ENCODE measurements at places on chromosomes 4 and X.

- no peak for DNase-seq
Observed at GRCh38 chrX:17167915-17168314, 207.1 kb upstream of the NHS start.

DNA sequence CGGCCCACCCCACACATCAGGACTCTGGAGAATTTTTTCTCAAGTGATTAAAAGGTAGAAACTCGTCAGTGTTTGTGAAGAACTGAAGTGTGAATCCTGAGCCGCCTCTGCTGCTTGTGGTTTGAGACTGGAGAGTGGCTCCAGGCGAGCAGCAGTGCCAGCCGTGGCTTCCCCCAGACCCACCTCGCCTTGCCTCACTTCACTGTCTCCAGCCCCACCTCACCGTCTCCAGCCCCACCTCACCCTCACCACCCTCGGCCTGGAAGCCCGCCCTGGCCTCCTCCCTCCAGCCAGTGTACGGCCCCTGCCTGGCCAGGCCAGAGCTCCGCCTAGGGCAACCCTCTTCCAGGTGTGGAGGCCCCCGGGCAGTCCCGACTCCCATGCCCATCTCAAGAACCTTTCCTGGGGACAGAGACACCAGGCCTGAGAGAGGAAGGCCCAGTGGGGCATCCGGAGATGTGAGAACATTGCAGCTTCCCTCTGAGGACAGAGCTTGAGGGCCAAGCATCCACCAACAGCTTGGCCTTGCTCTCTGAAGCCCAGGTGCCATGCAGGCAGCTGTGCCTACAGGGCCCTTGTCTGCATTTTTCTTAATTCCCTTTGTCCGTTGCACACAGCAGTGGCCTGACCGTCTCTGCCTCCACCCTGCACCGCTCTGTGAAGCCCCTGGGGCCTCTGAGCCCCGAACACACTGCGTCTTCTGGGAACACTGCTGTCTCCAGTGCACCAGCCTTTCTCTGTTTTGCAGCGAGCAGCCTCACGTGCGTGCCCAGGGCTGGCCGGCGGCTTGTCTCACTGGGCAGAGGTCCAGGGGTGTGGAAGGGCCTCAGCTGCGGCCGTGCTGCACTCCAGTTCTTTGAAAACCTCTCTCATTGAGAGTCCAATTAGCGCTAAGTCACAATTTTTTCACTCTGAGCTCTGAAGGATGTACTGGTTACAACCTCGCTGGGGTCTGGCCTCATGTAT lies 13.8 kb downstream of the SH3BP2 start:
- DNase-seq, result peak; percentile 18

DNA sequence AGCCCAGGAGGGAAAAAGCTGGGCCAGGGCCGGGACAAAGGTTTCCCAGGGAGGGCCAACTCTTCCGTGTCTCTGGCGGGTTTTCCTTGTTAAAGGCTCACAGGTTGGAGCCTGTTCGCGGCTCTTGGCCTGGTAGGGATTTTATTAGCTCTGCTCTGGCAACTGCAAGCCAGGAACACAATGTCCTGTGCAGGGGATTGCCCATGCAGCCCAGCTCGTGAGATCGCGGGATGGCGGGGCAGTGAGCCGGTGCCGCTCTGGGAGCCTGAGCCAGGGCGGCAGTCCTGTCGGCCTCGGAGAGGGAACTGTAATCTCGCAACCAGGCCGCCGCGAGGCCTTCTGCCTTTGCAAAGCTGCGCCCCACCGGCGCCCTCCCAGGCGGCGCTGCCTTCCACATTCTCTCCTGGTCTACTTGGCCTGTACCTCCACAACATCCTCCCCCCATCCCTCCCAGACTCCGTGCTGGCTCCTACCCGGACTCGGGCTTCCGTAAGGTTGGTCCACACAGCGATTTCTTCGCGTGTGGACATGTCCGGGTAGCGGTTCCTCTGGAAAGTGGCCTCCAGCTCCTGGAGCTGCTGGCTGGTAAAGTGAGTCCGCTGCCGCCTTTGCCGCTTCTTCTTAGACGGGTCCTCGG lies 2.1 kb downstream of the PITX2 start:
- DNase-seq, result peak; percentile 78

GRCh38 chr4:144185086-144185485 lies 44.6 kb upstream of the GYPA start:
- no peak for DNase-seq

GRCh38 chr4:108831291-108831690 lies 68.4 kb upstream of the ETNPPL start:
- no peak for DNase-seq

- no peak for DNase-seq
Observed at GRCh38 chrX:2183193-2183725, 317.5 kb downstream of the DHRSX start.

- no peak for DNase-seq
Observed at GRCh38 chr4:77073981-77074380, 1.8 kb downstream of the CCNI start.

DNA sequence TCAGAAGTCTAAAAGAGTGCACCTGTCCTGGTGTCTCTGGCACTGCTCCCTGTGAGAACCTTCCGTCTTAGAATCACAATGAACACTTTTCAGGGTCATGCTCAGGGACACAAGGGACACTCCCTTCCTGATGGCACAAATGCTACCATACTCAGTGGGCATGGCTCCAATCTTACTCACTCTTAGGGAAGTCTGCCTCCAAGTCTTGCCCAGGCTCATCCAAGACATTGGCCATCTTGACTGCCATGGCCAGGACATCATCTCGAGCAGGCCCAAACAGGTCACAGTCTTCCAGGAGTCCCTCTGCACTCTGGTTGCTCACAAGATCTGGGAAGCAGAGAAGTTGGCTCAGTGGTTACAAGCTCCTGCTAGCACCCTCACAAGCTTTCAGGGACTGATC lies 8.8 kb downstream of the ZMYM3 start:
- DNase-seq, result no peak

- DNase-seq, result peak; percentile 5
Observed at GRCh38 chrX:66030505-66031317, 9.2 kb downstream of the VSIG4 start.

DNA sequence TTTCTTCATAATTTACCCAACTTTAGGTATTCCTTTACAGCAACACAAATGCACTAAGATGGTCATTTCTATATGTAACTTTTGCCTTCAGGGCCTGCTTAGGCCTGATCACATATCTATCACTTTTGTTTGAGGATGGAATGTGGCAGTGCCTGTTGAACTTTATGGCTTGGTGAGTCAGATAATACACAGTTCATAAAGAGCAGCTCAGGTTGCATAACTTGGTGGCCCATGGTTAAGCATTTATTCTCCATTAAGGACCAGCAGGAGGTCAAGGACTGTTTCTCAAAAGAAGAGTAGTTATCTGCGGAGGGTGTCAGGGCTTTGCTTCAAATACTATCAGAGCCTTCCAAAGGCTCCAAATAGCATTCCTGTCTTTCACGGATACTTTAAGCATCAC lies 124.1 kb upstream of the PDHA2 start:
- no peak for DNase-seq

- peak; percentile 5 for DNase-seq
Observed at GRCh38 chrX:32532262-32532661, 679.1 kb downstream of the DMD start.

DNA sequence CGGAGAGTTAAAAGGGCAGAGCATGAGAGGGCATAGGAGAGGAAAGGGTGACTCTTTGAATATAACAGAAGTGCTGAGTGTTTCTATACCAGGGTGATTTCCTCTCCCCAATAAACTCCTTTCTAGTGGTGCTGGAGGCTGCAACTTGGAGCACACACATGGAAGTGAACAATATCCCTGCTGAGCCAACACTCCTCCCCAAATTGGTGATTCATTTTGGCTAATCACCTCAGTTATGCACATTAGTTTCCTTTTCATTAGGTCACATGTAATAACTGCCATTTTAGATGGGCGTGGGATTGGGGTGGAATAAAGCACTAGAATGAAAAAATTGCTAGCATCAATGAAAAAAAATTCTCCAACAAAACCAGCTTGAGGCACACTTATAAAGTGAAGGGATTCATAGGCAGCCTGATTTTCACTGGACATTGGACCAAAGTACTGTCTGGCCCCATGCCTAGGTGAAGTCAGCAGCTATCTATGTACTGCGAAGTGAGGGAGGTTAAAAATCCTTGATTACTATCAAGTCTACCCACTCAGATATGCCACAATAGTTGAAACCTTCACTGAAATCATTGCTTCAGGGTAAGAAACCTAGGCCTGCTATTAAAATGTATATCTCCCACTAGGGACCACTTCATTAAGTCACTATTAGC lies 174.0 kb downstream of the GLUD2 start:
- no peak for DNase-seq

- peak; percentile 51 for DNase-seq
Observed at GRCh38 chr4:120156120-120156718, 89.6 kb upstream of the MAD2L1 start.

- no peak for DNase-seq
Observed at GRCh38 chr4:148283665-148284064, 158.5 kb downstream of the NR3C2 start.

- DNase-seq, result no peak
Observed at GRCh38 chr4:177222781-177223180, 86.9 kb upstream of the NEIL3 start.

DNA sequence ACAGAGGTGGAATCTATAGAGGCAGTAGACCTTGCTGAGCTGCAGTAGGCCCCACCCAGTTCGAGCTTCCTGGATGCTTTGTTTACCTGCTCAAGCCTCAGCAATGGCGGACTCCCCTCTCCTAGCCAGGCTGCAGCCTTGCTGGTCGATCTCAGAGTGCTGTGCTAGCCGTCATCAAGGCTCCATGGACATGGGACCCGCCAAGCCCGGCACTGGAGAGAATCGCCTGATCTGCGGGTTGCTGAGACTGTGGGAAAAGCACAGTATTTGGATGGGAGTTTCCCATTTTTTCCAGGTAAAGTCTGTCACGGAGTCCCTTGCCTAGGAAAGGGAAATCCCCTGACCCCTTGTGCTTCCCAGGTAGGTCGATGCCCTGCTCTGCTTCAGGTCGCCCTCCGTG lies 124.8 kb upstream of the KLF8 start:
- no peak for DNase-seq

GRCh38 chr4:16607241-16608066 lies 291.0 kb downstream of the LDB2 start:
- DNase-seq, result no peak

DNA sequence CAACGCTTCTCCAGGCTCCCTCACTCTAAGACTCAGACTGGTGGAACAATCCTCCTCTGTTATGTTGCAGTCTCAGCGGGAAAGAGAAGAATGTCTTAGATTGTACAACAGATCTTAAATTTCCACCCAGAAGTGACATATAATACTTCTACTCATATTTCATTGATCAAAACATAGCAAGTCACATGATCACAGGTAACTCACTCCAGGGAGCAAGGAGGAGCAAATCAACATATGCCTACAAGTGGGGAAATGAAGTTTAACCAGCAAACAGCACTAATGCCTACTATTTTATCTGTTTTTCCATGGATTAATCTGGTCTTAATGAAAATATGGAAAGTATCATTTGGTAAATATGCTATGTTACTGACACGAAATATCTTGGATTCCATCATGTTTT lies 819.8 kb downstream of the CCSER1 start:
- DNase-seq, result no peak

DNA sequence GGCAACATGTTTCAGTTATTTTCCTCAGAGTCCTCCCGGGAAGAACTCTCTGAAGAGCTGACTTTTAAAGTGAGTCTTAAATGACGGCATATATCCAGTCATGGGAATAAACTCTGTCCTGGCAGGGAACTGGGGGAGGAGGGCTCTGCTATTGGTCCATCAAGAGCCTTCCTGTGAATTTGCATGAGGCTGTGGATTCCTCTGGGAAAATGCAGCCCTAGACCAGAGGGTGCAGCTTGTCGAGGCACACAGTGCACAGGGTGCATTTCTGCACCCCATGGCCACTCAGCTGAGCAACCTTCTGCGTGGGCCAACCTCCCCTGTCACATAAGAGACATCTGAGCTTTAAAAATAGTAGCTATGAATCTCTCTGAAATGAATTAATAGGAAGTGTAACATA lies 360.0 kb downstream of the GALNTL6 start:
- no peak for DNase-seq

GRCh38 chrX:111309083-111309482 lies 38.8 kb upstream of the CAPN6 start:
- DNase-seq, result no peak

DNA sequence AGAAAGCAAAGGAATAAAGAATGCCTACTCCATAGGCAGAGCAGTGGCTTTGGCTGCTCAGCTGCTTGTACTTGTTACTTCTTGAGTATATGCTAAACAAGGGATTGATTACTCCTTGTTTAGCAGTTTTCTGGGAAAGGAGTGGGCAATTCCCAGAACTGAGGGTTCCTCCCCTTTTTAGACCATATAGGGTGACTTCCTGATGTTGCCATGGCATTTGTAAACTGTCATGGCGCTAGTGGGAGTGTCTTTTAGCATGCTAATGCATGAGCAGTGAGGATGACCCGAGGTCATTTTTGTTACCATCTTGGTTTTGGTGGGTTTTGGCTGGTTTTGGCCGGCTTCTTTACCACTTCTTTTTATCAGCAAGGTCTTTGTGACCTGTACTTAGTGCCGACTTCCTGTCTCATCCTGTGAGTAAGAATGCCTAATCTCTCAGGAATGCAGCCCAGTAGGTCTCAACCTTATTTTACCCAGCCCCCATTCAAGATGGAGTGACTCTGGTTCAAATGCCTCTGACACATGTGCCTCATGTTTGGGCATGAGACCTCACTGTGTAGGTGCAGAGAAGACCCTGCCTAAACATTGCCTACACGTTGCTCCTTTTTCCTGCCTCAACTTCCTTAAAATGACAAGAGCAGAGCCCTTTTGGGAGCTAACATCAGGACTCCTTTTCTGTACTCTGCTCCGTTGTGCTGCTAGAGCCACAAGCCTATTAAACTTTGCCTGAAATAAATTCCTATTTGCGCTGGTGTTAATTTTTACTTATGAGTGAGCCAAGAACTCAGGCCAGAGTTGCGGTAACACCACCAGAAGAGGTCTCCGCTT lies 21.0 kb upstream of the UBA6 start:
- DNase-seq, result peak; percentile 59

DNA sequence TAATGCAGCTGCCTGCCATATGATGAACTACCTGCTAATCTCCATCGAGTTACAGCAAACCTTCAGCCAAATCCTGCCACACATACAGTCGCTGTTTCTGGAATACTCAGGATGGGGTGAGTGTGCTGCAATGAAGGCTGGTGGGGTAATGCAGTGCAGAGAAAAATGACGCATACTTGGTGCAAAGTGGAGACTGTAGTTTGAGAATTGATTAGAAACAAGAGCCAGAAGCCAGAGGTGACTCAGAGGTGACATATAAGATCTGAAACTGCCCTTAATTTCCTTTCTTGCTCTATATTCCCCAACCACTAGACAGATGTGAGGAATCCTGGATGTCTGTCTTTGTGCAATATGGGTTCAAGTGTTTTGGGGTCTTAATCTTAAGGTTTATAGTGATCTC lies 22.0 kb downstream of the C4orf54 start:
- DNase-seq, result no peak

- no peak for DNase-seq
Observed at GRCh38 chr4:108546728-108547127, 73.6 kb upstream of the RPL34 start.
